ENCODE measurements at places on chromosomes 1 and 21.

- DNase-seq = no peak
Observed at GRCh38 chr1:53663529-53664300, 75.2 kb downstream of the GLIS1 start.

GRCh38 chr1:54542120-54542961 lies 5.7 kb upstream of the ACOT11 start:
- peak; percentile 15 for DNase-seq

DNA sequence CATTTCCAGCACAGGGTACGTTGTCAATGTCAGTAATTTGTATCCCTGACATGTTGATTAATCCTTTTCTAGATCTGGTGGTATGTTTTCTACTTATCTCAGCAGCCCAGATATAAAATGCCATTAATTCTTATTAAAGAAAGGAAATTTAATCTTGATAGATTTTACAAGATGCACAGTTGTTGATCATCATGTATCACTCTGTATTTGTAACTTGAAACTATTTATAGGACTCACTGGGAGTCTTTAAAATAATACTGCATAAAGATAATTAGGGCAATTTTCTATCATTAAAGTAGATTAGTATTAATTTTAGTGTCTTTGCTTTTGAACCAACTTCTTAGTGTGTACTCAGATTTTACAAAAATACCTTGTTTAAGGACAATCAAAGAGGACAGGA lies 84.9 kb downstream of the GREM2 start:
- DNase-seq = no peak

- no peak for DNase-seq
Observed at GRCh38 chr1:17585266-17585987, 45.9 kb downstream of the ARHGEF10L start.

DNA sequence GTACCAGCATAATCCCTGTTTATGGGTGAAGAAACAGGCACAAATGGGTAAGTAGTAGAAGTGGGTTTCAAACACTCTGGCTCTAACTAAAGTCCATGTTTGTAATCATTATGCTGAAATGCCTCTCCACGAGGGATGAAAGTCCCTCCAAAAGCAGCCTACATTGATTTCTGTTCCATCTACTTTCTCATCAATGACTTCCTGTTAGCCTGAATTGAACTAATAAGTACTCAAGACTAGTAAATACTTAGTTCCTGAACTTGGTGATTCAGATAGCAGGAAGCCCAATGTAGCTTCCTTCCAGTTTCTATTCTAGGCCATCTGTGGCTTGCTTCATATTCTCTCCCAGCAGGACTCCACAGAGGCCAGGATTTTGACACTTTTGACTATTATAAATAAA lies 11.3 kb upstream of the BACH1 start:
- no peak for DNase-seq

- DNase-seq = no peak
Observed at GRCh38 chr1:86714159-86714558, 9.8 kb downstream of the SH3GLB1 start.

DNA sequence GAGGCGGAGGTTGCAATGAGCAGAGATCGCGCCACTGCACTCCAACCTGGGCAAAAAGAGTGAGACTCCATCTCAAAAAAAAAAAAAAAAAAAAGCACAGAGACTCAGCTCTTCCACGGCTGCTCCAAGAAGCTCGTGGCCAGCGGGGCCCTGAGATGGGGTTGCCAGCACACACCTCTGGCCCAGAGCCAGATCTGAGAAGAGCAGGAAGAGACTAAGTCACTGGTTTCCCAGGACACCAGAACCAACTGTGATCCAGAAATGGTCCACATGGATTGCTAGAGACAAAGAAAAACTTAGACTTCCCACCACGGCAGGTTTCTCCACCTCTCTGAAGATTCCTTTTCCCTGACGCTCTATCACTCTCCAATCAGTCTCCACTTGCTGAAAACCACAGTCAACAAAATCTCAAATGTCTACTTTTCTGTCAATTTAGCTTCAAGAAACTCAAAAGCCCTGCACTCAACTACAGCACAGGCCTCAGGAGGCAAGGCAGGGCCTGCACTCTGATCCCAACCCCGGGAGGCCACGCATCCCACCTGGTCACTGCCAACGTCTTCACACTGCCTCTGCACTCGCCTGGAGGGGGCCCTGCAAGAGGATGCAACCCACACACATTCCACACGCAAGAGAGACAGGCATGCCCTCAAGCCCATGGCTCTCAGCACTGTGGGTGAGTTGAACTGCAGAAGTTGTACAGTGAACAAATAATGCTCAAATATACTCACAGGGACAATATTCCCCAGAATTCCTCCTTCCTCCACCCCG lies 79.0 kb downstream of the NPHP4 start:
- DNase-seq = no peak

GRCh38 chr1:235741294-235741693 lies 91.7 kb upstream of the GNG4 start:
- DNase-seq = no peak

DNA sequence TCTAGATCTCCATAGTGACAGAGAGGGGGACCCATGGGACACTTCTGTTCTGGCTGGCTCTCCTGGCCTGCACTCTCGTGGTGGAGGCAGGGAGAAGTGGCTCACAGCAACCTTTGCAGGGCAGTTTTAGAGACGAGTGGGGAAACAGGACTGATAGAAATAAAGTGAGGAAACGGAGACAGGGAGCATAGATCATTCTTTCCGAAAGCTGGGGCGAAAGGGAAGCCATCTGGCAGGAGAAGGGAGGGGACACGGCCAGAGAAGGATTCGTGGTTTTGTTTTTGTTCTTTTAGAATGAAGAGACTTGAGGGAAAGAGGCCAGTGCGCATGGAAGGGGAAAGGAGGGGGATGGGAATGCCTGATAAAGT lies 3.5 kb downstream of the TIE1 start:
- DNase-seq = no peak

GRCh38 chr1:231512147-231512698 lies 16.2 kb upstream of the TSNAX start:
- DNase-seq = no peak
